Natural killer cell (primary cell): ENCODE measurements at places on chromosomes 3 and 15. TPM values are rescaled to one million over a fixed set of nuclear protein-coding genes. Genes with fewer than 3 reads are reported as not detected.

AHSG gene
- not detected for total RNA-seq

TMCO5A gene
- total RNA-seq, result not detected

IL17RB gene
- total RNA-seq, result 0.25 TPM

TWF2 gene
- 49.2 TPM for total RNA-seq

UBAP1L gene
- 8.0 TPM for total RNA-seq

RLBP1 gene
- total RNA-seq, result not detected

GRM7 gene
- not detected for total RNA-seq

SLC12A1 gene
- not detected for total RNA-seq

POC1A gene
- total RNA-seq, result 2.6 TPM

ARID3B gene
- 59.2 TPM for total RNA-seq

IQCF2 gene
- not detected for total RNA-seq

NTRK3 gene
- total RNA-seq, result not detected

SEMA6D gene
- not detected for total RNA-seq

GYG1 gene
- 46.6 TPM for total RNA-seq

FAM3D gene
- not detected for total RNA-seq

RFTN1 gene
- 115 TPM for total RNA-seq

DNA sequence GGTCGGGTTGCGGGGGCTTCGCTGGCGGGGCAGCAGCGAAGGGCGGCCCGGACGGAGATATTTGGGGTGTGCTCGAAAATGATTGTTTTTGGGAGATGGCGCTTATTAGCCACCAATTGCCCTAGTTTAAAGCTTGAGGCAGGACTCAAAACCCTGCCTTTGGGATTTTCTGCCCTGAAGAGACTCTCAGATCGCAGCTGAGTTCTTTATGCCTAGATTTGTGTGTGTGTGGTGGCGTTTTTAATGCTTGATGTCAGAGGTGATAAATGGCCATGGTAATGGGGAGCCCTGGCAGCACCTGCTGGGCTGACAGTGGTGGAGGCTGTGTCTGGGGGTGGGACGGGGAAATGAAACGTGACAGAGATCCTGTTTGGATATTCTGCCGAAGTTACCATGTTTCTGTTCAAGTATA, 604 bp downstream of the KCTD6 start:
- peak; percentile 54 for DNase-seq
- H3K4me1 ChIP-seq, result peaks cover 19% of the 10 kb centered on the region
- peak overlapping the region; percentile 72 for H3K4me3 ChIP-seq

- H3K27ac ChIP-seq, result peak overlapping the region; percentile 54
- peaks cover 23% of the 10 kb centered on the region for H3K4me1 ChIP-seq
- peak overlapping the region; percentile 62 for H3K4me3 ChIP-seq
- H3K27me3 ChIP-seq, result no peaks in the 10 kb centered on the region
- H3K36me3 ChIP-seq, result no peaks in the 10 kb centered on the region
Measured at GRCh38 chr15:41416128-41416741, 660 bp upstream of the RTF1 start.

DNA sequence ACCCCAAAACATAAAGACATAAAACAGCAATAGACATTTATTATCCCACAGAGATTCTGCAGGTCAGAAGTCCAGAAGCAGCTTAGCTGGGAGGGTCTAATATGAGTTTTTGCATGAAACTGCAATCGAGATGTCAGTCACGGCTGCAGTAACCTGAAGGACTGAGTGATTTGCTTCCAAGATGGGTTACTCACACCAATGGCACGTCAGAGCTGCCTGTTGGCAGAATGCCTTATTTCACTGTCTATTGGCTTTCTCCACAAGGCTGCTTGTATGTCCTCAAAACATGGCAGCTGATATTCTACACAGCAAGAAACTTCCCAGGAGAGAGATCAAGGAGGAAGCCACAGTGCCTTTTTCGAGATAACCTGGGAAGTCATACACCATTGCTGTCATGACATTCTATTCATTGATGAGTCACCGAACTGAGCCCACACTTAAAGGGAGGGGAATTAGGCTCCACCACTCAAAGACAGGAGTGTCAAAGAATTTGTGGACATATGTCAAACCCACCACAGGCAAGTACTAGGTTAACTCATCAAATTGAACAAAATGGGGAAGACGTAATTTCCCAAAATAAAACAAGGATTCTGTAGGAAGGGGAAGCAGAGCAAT, 122.2 kb downstream of the SYNPR start:
- H3K4me1 ChIP-seq, result no peaks in the 10 kb centered on the region
- H3K36me3 ChIP-seq, result no peaks in the 10 kb centered on the region
- no peaks in the 10 kb centered on the region for H3K27me3 ChIP-seq
- DNase-seq, result no peak
- no peak overlapping the region for H3K27ac ChIP-seq

GRCh38 chr3:99767291-99767690, 50.4 kb upstream of the CMSS1 start:
- H3K4me1 ChIP-seq, result no peaks in the 10 kb centered on the region
- H3K27ac ChIP-seq, result no peak overlapping the region
- DNase-seq, result no peak
- no peaks in the 10 kb centered on the region for H3K27me3 ChIP-seq
- no peaks in the 10 kb centered on the region for H3K36me3 ChIP-seq

DNA sequence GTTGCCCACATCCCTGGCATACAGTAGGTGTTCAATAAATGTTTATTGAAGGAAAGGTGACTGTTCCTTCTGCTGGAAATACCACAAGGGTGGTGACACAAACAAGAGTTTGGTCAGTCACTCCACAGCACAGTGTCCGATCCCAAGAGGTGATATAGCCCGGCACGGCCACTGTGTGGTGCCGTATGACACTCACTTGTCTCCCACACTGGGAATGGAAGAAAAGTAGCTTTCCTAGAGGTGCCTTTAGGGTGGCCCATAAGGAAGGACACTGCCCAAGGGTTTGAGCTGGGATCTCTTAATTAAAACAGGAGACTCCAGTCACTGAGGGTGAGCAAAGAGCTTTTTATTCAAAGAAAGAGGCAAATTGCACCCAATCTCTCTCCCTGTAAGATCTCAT, 40.5 kb downstream of the TGM4 start:
- H3K27ac ChIP-seq, result no peak overlapping the region
- DNase-seq, result no peak
- no peaks in the 10 kb centered on the region for H3K27me3 ChIP-seq
- H3K4me3 ChIP-seq, result no peak overlapping the region

- H3K4me1 ChIP-seq, result no peaks in the 10 kb centered on the region
- no peaks in the 10 kb centered on the region for H3K27me3 ChIP-seq
- H3K27ac ChIP-seq, result no peak overlapping the region
Measured at GRCh38 chr3:55549177-55549576, 62.1 kb upstream of the WNT5A start.

- H3K4me1 ChIP-seq, result peaks cover 22% of the 10 kb centered on the region
- H3K4me3 ChIP-seq, result no peak overlapping the region
- no peaks in the 10 kb centered on the region for H3K27me3 ChIP-seq
- no peak overlapping the region for H3K27ac ChIP-seq
- DNase-seq, result no peak
- peaks cover 12% of the 10 kb centered on the region for H3K36me3 ChIP-seq
Measured at GRCh38 chr15:72236381-72237003, 5.5 kb upstream of the PKM start.

GRCh38 chr3:188772886-188773285, 398.9 kb upstream of the TPRG1 start:
- no peak for DNase-seq
- H3K27me3 ChIP-seq, result no peaks in the 10 kb centered on the region
- no peaks in the 10 kb centered on the region for H3K36me3 ChIP-seq
- H3K27ac ChIP-seq, result no peak overlapping the region

GRCh38 chr3:60048447-60048848, 998.6 kb upstream of the CFAP20DC start:
- H3K36me3 ChIP-seq, result no peaks in the 10 kb centered on the region
- H3K27ac ChIP-seq, result no peak overlapping the region
- H3K4me1 ChIP-seq, result peaks cover 15% of the 10 kb centered on the region
- no peaks in the 10 kb centered on the region for H3K27me3 ChIP-seq
- H3K4me3 ChIP-seq, result no peak overlapping the region

GRCh38 chr3:178137206-178137605, 399.0 kb upstream of the KCNMB2 start:
- no peak overlapping the region for H3K4me3 ChIP-seq
- H3K4me1 ChIP-seq, result no peaks in the 10 kb centered on the region
- H3K27me3 ChIP-seq, result no peaks in the 10 kb centered on the region
- H3K36me3 ChIP-seq, result no peaks in the 10 kb centered on the region

DNA sequence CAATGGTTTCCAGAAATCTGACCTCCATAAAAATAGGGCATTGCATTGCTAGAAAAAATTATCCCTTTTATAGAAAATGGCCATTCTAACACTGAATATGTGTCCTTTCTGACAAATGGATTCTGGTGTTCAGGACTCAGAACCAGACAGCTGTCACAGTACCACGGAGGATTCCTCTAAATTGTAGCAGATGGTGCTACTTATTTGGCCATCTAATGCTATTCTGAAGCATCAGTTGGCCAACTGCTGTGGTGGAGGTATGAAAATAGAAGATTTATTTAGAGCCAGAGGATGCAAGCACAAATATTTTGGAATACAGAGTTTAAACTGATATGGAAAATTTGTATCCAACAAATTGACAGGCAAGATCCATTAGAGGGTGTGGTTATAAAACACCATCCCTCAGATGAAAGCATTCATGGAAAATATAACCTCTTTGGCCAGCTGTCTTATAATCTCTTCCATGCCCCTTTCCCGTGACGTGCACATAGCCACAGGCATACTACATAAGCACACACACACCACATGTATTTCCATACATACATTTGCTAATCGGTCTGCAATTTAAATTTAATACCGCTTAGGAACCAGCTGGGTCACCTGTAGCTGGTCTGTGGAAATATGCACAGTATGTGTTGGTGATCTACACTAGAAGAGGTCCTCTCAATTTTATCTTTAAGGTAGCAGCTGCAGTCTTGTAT, 302.7 kb upstream of the KCNMB2 start:
- no peak overlapping the region for H3K4me3 ChIP-seq
- no peak overlapping the region for H3K27ac ChIP-seq
- H3K27me3 ChIP-seq, result no peaks in the 10 kb centered on the region
- no peak for DNase-seq

DNA sequence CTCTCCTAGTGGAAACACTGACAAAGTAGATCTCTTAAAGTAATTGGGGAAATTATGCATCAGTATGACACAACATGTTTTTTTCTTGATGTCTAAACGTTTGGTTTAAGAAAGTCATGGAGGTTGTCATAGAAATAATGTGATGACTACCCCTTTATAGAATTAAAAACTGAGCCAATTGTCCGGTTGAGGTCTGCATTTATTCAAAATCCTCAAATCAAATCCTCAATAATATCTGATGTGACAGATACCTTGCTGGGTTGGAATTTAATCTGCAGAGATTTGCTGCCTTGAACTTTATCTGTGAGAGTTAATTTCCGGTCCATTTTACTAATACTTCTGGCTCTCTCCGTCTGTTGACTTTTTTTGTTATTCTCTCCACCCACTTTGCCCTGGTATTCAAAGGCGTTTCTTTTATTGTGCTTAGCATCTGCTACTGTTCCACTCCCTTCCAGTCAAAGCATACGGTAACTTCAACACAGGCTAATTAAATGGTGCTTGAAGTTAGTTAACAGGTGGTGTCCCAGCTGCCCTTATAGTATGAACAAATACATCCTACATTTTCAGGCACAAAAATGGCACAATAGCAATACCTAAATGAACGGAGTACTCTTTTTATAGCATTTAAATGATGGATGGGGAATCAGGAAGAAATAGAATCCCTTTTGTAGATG, 628.3 kb downstream of the ROBO1 start:
- no peak overlapping the region for H3K4me3 ChIP-seq
- H3K27ac ChIP-seq, result no peak overlapping the region
- no peaks in the 10 kb centered on the region for H3K4me1 ChIP-seq
- H3K36me3 ChIP-seq, result no peaks in the 10 kb centered on the region

DNA sequence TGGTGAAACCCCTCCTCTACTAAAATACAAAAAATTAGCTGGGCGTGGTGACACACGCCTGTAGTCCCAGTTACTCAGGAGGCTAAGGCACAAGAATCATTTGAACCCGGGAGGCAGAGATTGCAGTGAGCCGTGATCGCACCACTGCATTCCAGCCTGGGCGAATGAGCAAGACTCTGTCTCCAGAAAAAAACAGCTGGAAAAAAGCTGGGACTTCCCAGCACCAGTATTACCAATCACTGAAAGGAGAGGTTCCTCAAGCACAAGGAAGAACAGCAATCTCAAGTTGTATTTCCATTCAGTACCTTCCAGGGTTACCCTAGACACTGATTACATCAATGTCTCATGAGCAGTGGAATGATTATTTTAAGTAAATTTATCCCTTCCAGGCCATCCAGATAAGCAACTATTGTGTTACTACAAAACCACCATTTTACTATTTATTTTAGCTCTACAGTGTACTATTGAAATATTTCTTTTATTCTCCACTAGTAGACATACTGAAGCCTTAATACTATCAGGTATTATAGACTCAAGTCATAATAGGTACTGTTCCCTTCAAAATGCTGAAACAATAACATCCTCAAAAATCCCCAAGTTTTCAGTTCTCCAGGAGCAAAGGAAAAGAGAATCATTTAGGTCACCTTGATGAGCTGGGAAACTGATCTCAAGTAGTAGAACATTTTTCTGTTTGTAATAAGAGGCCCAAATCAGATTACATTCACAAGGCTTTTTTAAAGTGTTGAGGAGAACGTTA, 54.8 kb upstream of the VGLL4 start:
- DNase-seq, result no peak
- no peak overlapping the region for H3K4me3 ChIP-seq
- H3K4me1 ChIP-seq, result no peaks in the 10 kb centered on the region
- H3K36me3 ChIP-seq, result no peaks in the 10 kb centered on the region
- H3K27ac ChIP-seq, result no peak overlapping the region

GRCh38 chr15:88835646-88836045, 32.4 kb downstream of the ACAN start:
- no peaks in the 10 kb centered on the region for H3K36me3 ChIP-seq
- no peak for DNase-seq
- no peak overlapping the region for H3K4me3 ChIP-seq

DNA sequence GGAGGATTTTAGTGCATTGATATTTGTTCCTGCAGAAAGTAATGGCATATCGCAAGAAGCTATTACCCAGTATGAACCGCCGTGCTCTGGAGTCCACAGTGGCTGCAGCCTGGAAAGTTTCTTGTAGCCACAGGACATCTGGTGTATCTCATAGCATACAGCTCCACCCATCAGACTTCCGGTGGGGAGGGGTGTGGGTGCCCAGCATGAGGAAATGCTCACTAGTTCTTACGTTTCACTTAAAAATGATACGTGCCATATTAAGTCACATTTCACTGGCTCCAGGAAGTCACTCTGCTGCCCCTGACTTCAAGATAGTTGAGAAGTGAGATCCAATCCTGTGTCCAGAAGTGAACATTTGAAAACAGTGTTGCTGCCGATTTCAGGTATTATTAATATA, 990.4 kb downstream of the GBE1 start:
- no peaks in the 10 kb centered on the region for H3K4me1 ChIP-seq
- no peak overlapping the region for H3K4me3 ChIP-seq
- DNase-seq, result no peak

- no peak overlapping the region for H3K27ac ChIP-seq
- no peaks in the 10 kb centered on the region for H3K27me3 ChIP-seq
- no peaks in the 10 kb centered on the region for H3K36me3 ChIP-seq
- no peak for DNase-seq
Measured at GRCh38 chr3:159938714-159939113, 49.9 kb upstream of the IL12A start.

DNA sequence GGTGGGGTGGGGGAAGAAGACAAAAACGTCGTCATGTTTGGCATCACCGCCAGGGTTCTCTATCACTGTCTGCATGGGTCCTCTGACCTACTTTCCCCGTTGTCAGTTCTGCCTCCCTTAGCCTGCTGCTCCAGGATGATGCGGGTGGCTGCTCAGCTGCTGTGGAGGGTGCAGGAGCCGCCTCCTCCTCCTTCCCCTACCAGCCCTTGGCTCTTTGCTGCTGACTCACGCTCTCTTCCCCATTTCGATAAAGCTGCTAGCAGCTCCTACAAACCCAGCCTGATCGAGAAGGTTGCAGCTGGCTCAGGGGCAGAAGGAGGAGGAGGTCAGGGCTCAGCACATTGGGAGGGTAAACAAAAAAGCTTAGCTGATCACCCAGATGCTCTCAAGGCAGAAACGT, 49.5 kb upstream of the SEC13 start:
- H3K4me1 ChIP-seq, result no peaks in the 10 kb centered on the region
- no peak overlapping the region for H3K4me3 ChIP-seq
- no peak overlapping the region for H3K27ac ChIP-seq
- no peaks in the 10 kb centered on the region for H3K36me3 ChIP-seq
